ENCODE measurements at places on chromosomes 6 and 20.
A peak's percentile ranks its signal among the peaks of the same experiment; 100 is the strongest.

DNA sequence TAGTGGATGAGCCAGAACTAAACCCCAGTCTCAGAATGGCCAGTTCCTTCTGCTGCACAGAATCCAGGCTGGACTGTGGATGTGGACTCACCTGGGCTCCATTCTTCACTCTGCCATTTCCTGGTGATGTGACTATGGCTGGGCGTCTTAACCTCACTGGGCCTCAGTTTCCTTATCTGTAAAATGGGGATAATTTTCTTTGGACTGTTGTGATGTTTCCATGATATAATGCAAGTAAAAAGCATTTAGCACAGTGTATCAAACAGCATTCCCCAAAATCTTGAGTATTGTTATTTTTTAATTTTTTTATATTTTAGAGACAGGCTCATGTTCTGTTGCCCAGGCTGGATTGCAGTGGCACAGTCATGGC is 5.9 kb upstream of the IP6K3 start:
- DNase-seq = no peak

DNA sequence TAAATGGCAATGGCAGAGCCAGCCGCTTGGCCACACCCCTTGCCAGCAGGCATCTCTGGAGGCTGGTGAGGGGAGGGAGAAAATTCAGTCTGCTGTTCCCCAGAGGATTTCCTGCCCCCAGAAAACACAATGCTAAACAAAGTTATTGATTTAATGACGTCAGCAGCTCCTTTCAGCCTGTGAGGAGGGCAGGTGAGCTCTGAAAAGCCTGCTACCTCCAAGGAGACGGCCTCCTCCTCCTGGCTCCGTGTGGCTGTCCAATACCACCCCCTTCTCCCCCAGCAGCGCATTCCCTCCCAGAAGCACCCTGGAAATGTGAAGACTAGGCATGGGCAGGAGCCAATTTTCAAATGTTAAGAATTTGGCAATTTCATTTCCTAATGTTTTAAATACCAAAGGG is 393.1 kb downstream of the ZFAND3 start:
- DNase-seq = peak; percentile 15

DNA sequence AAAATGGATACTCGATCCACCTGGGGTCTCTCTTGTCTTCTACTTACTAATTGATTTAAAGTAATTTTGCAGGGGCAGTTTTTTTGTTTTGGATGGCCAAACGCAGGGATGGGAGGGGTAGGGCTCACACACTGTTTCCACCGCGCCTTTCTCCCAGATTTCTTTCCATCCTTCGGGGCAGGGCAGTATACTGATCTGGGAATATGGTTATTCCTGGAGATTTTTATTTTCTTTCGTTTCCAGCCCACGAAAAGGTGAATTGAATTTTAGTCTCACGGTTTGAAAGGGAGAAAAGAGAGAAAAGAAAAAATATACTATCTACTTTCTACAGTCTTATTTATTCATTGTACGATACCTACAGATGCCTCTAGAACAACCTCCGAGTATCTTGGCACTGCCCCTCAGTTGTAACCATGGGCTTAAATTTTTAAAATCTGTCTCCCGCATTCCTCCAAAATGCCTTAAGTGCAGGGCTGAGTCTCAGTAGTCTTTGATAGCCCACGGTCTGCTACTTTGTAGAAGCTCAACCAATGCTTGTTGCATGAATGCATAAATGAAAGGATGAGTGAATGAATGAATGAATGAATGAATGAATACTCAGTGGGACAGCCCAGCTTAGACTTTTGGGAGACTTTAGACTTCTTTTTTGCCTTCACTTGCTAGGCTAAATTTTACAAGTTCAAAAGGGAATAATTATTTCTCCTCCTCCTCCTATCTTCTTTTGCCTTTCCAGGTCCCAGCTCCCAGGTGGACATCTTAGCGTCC is 18.1 kb upstream of the TRIM27 start:
- DNase-seq = no peak

DNA sequence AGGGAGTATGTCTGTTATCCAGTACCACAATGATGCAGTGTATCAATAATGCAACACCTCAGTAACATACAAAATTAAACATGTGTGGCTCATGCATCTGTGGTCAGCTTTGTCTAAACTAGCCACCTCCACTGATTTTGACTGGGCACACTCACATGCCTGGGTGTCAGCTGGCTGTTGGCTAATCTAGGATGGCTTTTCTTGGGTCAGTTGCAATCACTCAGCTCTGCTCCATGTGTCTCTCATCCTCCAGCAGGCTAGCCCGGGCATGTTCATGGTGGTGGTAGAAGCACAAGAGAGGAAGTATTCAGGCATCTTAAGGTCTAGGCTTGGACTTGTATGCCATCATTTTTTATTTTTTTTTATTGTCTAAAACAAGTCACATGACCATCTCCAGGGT is 59.3 kb upstream of the JAG1 start:
- no peak for DNase-seq

- DNase-seq = no peak
Measured at GRCh38 chr6:23510778-23511510, 615.1 kb upstream of the NRSN1 start.

DNA sequence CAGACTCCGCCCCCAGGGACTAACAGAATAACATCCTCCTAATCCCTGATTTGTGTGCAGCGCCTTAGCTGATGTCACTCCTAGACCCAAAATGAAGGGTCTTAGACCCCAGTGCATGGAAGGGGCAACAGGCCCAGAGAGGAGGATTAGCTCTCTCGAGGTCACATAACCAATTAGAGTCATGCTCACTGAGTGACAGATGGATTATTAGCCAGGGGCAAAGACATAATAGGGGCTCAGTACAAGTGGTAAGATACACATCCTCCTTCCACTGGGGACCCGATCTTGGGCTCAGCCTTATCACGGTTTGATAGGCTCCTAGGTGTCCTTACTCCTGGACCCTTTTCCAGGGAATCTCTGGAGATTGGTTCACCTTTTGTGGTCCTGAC is 858 bp downstream of the TP53INP2 start:
- DNase-seq = no peak

GRCh38 chr6:41720262-41720620 is 15.2 kb downstream of the TFEB start:
- no peak for DNase-seq

DNA sequence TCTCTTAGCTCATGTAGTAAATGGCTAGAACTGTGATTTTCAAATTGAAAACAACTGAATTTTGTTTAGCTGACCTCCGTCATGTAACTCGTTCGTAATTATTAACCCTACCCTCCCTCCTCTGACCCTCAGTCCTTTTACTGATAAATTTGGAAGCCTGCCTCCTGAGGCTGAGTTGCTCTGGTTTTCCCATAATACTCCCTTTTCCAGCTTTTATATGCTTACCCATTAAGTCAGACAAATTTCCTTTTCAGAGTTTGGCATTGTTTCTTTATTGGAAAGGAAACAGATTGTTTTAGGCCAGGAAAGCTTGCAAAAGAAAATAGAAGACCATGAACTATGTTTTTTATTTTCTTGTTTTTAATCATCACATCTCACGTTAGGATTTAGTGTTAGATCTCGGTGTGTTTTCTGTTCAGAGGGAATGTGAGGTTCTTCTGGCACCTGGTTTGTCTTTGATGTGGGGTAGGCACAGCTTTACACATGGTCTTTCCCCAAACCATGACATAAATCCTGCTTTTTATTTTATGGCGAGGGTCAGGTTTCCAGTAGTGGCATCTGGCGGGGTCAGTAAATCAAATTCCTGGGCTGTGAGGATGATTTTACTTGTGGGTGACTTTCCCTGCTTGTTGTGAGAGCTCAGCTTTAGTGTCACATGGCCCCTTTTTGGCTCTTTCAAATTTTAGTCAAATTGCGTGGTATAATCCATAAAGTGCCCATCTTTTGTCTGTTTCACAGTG is 24.5 kb downstream of the PLCB4 start:
- no peak for DNase-seq

GRCh38 chr6:128479048-128479666 is 41.2 kb downstream of the PTPRK start:
- no peak for DNase-seq

DNA sequence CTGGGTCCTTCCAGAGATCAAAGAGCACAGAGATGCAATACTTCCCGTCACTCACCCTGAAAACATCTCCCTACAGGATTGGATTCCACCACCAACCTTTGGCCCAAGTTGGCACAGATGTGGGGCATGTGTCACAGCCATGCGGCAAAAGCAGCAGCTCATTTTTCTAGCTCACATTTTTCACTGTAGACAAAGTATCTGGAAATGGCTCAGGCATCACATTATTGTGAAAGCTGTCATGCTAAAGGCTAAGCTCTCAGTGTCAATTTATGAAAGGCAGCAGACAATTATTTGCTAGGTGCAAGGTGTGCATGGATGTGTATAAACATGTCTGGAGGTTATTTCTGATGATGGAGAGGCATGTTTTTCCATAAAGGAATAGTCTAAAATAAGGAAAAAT is 248.8 kb upstream of the PRND start:
- DNase-seq = no peak

DNA sequence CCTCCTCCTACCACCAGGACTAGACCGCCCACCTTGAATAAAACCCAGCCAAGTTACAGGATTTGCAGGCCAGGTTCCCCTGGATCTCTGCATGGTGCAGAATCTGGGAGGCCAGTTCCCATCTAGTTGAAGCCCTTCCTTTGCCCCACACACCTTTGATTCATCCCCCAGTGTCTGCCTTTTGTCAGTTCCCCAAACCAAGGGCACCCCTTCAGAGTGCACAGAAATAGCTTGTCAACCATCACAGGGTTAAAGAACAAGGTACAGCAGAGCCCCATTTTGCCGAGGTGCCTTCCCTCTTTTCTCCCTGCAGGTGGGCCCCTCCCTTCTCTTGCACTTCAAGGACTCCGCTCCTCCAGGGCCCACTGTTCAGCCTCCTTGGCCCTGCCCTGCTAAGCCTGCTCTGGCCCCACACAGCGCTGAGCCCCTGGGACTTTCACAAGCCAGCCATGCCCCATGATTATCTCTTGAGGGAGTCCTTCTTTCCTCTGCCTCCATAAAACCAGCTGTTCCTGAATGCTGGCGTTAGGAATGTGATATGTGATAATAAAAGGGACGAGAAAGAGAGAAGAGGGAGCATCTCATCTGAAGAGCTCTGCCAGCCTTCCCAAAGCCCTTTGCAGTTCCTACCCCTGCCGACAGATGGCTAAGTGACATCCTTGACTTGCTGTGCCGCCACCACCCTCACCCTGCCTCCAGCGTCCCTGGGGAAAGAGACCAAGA is 280.3 kb downstream of the CDC5L start:
- no peak for DNase-seq

GRCh38 chr6:56232436-56232835 is 14.9 kb downstream of the COL21A1 start:
- DNase-seq = no peak

GRCh38 chr6:7219310-7219709 is 93.7 kb downstream of the SSR1 start:
- no peak for DNase-seq

- peak; percentile 79 for DNase-seq
Measured at GRCh38 chr6:10478187-10479040, 42.7 kb upstream of the GCNT2 start.

DNA sequence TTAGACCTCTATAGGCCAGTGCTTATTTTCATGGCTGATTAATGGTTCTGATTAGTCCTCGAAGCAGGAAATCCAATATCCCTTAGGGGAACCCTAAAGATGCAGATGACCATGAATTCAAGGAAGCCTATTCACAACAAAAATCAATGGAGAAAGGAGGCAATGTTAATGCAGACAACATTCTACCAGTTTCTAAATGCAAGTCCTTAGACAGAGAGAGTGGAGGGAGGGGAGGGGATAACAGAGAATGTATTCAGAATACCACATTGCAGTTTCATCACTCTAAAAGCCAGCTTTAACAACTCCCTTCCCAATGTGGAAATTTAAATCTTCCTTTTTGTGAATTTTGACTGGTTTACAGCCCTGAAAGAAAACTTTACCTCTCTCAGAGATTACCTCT is 87.1 kb upstream of the POU3F2 start:
- DNase-seq = peak; percentile 45

DNA sequence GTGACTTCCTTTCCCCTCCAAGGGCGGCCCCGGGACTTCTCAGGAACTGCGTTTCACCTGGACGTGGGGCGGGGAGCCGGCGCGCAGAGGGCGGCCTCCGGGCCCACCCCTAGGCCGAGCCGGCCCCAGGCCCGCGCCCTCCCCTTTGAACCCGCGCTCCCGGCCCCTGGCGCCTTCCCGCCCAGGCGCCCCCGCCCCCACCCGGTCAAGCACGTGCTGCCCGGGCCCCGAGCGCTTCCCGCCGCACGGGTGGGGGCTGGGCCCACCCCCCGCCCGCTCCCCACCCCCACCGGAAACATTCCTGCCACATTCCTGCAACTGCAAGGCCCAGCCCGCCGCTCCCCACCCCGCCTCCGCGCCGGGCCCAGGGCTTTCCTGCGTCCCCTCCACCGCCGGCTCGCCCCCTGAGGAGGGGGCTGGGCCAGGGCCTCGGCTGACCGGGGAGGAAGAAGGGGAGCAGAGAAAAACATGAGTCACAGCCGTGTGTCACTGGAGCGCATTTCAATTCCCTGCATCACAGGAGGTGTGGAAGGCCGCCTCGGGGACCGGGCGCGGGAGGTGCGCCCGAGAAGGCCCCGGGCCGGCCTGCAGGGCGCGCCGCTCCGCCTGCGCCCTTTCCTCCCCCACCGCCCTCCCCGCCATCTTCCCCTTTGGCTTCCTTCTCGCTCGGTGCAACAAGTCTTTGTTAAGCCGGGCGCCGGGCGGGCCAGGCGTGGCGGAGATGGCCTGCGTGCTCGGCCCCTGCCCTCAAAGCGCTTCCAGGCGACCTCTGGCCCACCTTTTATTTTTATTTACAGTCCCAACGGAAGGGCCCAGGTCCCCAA is 1.2 kb upstream of the HMGA1 start:
- DNase-seq = no peak

- no peak for DNase-seq
Measured at GRCh38 chr6:119524410-119524809, 174.8 kb upstream of the MAN1A1 start.

DNA sequence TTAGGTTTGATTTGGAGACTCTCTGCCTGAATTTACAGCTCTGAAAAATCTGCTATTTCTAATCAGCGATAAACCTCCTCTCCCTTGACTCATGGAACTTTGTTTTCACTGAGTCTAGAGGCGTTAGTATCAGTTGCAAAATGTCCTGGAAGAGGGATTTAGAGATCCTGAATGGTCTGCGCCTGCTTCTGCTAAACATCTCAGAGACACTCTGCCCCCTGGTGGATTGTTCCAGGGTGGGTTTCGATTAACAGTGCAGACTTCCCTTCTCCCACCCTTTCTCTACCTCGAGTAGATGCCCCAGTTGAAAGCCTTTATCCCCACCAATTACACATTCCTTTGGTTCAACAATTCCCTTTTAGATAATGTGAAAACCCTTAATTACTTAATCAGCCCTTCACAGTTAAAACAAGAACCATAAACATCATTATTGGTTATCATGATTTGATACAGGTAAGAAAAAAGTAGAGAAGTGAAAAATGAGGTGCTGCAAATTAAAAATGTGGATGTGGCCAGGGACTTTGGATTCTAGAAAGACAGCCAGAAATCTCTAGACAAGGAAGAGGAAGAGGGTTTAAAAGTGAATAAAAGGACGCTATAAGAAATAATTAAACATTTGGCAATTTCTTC is 5.5 kb downstream of the HTR1B start:
- peak; percentile 53 for DNase-seq

- DNase-seq = no peak
Measured at GRCh38 chr6:40597301-40597700, 10.1 kb upstream of the LRFN2 start.

Measured in COLO829 (cell line).